Stimulated activated CD4-positive, alpha-beta T cell treated with anti-CD3 and anti-CD28 coated beads, TNF-alpha, amount 100 ng/mL, for 48 hours (primary cell): ENCODE measurements at places on chromosomes 1 and 21.
A peak's percentile ranks its signal among the peaks of the same experiment; 100 is the strongest.

DNA sequence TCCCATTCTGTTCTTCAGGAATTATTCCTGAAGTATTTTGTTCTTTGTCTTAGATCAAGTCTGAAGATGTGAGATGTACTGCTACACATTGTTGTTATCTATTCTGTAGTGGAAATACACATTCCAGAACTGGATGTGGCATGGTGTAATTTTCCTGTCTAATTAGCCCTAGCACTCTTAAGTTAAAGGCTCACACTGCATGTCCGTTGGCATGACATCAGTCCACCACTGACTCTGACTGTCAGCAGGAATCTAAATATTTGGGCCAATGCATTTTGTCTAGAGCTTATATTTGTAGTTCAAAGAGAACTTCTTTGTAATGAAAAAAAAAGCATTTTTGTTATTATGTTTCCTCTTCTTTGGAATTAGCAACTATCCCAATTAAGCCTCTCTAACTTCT lies 201.0 kb downstream of the S1PR1 start:
- DNase-seq = no peak

- no peak for DNase-seq
These were observed 30.5 kb downstream of the PIGK start for GRCh38 chr1:77188770-77189169.

- no peak for DNase-seq
These were observed 303.6 kb downstream of the LMO4 start for GRCh38 chr1:87632232-87632631.

DNA sequence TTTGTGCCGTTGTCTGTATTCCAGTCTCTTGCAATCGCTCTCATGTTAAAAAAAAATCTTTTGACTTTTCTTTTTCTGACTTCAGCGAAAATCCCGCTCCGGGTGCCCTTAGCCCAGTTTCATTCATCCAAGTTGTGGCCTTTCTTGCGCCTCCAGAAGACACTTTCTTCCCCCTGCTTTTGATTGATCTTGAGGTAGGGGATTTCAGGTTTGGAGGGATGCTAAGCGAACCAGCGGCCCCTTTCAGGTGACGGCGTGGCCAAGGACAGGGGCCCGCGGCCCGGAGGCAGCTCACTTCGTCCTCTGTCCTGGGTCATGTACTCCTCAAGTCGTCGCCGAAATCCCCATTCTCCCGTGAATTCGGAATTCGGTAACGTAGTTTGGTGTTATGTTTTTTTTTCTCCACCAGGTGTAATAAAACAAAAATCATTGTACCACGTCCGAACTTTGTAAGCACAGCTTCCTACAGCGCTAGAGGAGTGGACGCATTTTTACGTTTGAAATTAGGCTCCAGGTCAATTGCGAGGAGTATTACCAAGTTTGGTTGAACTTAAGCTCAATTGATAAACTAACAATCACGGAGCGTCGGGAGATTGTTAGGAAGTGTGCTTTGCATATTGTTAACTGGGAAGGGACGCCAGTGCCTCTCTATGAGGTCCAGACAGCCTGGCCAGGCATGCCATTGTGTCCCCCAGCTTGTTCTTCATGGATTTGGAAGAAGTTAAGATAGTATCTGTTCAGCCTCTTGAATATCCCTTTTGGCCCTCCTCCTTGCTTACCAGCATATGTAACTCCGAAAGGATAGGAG lies 1.1 kb downstream of the MRPS6 start:
- no peak for DNase-seq

DNA sequence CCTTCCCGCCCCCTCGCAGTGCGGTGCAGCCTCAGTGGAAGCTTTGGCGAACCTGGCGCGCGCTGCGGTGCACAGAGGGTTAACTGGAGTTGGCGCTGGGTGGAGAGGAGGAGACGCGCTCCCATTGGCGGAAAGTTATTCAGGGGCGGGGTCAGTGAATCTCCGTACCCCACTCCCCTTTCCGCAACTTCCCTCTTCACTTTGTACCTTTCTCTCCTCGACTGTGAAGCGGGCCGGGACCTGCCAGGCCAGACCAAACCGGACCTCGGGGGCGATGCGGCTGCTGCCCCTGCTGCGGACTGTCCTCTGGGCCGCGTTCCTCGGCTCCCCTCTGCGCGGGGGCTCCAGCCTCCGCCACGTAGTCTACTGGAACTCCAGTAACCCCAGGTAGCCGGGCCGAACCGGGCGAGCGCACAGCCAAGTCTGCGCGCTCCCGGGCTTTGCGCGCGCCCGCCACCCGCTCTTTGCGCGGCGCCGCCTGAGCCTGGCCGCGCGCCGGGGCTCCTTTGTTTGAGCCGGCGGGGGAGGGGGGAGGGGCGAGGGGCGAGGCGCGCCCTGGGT lies at the start of gene EFNA4:
Gene EFNA4 (plus strand): TSS at position 191 of the 561 bp plus-strand sequence. CDS start 84 bp downstream, at position 275.
- DNase-seq = peak; percentile 83

GRCh38 chr1:155591770-155592169 lies 18.2 kb upstream of the MSTO1 start:
- DNase-seq = peak; percentile 21

DNA sequence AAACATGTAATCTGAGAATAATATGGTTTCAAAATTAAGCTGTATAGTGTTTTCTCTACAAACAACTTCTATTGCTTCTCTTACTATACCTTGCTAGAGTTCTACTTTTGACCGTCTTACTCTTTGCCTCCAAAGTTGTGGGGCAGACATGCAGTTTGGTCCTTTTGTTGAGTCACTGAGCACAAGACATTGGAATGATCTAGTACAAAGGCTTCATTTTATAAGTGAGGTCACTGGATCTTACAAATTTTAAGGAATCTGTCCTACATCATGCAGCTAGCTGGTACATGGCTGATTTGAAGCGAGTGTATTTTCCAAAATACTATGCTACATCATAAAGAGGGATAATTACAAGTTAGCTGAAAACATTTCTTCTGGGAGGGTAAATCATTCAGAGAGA lies 28.8 kb downstream of the OR10J1 start:
- no peak for DNase-seq

GRCh38 chr1:107172450-107173170 lies 31.8 kb downstream of the NTNG1 start:
- no peak for DNase-seq

DNA sequence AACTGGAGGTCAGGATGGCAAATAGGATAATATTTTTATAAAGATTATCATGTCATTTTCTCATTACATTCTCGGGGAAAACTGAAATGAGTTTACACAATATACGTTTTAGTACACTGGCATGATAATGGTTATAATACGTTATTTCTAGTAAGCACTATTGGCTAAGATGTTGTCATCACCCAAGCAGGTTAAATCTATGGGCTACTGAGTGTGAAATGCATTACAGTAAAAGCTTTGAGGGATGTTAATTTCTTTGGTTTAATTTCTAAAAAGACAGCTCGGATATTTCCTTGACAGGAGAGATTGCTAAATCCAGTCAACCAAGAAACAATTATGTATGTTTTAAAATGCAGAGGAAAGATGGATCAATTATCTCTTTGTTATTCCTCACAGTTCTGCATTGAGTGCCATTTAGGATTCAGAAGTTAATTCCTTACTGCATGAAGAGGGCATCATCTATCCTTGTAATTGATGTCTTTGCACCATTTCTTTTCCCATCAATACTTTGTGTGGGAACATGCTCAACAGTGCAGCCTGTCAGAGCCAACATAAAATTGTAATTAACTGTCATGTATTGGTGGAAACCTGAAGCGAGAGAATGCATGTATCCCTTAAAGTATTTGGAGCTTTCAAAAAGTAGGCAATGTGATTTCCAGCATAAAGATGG lies 222.4 kb upstream of the ZP4 start:
- DNase-seq = no peak

DNA sequence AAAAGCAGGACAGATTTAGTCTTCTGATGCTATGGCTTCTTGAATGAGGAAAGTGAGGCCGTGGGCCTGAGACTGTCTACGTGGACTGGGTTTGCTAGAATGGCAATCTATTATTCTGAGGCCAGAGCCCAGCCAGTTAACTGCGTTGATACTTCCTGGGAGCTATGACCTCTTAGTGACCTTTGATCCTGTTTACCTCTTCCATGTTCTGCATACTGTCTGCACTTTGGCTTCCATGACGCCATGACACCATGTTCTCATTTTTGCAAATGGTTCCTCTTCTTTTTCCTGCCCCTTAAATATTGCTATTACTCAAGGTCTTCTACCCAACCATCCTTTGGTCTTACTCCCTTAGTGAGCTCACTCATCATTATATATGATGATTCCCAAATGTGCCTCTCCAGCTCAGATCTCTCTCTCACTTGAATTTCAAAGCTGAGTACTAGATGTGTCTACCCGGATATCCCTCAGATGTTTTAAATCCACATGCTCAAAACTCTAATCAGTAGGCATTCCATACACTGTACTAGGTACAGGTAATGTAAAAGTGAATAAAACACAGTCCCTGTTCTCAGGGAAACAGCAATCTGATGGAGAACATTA lies 66.1 kb upstream of the ATP1A1 start:
- DNase-seq = no peak

DNA sequence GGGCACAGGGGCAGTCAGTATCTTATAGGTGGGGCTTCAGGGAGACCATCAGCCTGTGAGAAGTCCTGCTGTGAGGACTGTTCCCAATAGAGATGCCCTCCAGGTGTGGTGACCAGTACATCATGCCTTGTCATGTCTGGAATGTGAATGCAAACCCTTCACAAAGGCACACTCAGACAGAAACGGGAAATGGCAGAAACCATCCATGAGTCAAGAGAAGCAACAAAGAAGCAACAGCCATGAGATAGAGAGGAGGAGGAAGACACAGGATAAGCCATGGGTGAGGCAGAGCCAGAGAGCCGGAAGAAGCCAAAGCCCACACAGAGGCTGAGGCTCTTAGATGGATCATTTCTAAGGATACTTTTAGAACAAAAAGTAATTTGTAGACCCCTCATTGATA lies 20.1 kb upstream of the ZP4 start:
- no peak for DNase-seq

DNA sequence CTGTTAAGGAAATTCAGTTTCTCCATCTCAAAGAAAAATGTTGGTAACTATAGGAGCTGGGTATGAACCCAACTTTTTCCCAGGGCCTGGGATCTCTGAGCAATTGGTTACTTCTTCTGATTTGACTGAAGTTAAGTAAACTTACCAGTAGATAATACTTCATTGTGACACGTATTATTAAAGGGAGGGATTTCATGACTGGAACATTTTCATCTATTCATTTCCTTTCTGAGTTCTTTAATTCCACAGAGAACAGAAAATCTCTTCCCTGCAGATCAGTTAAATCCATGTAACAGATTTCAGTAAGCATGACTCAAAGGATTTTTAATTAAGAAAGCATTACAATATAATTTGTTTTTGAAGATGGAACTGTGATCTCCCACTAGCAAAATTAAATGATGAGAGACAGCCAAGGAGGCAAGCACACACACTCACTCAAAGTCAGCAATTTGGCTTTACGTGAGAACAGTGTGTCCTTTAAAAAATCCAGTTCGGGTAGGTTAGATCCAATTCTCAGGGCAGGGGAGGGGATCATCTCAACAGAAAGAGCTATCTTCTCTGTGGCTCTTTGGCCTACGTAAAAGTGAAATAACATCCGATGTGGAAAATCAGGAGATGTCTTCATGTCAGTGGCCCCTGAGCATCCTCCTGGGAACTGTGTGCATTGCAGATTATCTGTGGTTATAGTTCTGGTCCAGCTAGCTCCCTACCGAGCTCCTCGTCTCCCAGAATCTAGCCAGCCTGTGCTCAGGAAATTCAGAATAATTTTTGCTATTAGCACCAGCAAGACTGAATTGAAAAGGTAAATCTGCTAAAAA lies 10.8 kb upstream of the MYOC start:
- no peak for DNase-seq

GRCh38 chr1:10834770-10835412 lies 38.4 kb upstream of the CASZ1 start:
- no peak for DNase-seq

- no peak for DNase-seq
These were observed 109.7 kb upstream of the BARHL2 start for GRCh38 chr1:90826834-90827233.

GRCh38 chr1:228013935-228014930 lies 7.4 kb downstream of the WNT3A start:
- no peak for DNase-seq

GRCh38 chr1:153340356-153340755 lies 8.3 kb downstream of the PGLYRP4 start:
- no peak for DNase-seq

DNA sequence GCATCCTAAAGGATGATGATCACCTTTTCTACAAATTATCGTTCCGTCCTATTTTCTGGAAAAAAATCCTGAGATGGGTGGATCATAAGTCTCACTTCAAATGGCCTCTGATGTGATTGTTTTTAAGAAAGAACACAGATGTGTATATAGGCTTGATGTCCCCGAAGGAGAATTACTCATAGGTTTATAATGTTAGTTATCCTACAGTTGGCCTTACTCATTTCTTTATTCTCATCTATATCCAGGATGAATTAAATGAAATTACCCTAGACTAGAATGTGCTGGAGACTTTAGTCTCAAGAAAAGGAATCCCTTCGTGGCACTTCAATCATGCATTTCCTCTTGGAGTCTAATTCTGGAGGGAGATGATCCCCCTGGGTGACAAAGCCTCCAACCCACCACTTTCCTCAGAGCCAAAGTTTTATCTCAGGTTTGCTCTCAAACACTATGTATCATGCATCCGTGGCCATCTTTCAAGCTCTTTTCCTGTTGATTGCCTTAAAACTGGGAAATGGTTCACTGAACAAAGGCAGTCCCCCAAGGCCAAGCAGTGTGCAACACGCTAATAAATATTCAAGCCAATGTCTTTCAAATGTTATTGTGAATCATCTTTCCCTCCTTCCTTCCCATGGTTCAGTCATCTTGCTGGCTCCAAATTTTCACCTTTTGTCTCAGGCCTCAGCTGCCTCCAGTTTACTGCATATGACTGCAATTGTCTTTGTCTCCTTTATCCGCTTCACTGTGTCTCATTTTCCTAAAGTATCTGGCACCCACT lies 32.5 kb upstream of the SMYD2 start:
- no peak for DNase-seq

DNA sequence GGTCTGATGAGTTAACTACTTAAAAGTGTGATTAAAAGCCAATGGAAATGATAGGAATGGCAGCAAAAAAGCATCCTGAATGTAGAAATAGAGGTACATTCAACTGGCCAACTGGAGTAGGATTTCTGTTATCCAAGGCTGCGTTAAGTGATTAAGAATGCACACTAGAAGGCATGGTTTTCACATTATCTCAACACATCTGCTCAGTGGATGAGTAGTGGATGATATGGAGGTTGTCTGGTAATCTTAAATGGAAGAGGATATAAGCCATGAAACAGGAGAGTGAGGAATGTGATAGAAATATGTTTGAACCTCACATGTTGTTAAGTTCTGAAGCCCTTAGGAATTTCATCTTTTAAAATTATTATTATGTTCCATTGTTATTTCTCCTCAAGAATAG lies 839.9 kb downstream of the USP25 start:
- no peak for DNase-seq

GRCh38 chr1:109821221-109821669 lies 57.5 kb upstream of the EPS8L3 start:
- DNase-seq = no peak

- DNase-seq = no peak
These were observed 11.9 kb downstream of the MTFR1L start for GRCh38 chr1:25831569-25832196.

GRCh38 chr1:83017276-83017675 lies 981.7 kb downstream of the TTLL7 start:
- no peak for DNase-seq
